Articular chondrocyte of knee joint (primary cell): ENCODE measurements at places on chromosomes 11 and 22. TPM values are rescaled to one million over a fixed set of nuclear protein-coding genes. Genes with fewer than 3 reads are reported as not detected.

Gene LIF
- total RNA-seq: 1.0 and 7.9 TPM in 2 replicates

Gene CYTH4
- not detected in 2 replicates for total RNA-seq

Gene LUZP2
- total RNA-seq: not detected in 2 replicates

Gene OR52I1
- not detected in 2 replicates for total RNA-seq

Gene H19
- 29.9 and 77.0 TPM in 2 replicates for total RNA-seq

Gene HEPHL1
- total RNA-seq: not detected in 2 replicates

Gene ENTHD1
- total RNA-seq: under 0.01 TPM in 1 of 2 replicates, not detected in the other

Gene SPI1
- not detected in 2 replicates for total RNA-seq

Gene RAPSN
- total RNA-seq: 0.11 TPM in 1 of 2 replicates, not detected in the other

Gene MPZL3
- 3.0 and 6.9 TPM in 2 replicates for total RNA-seq

Gene FAM227A
- 3.1 and 3.3 TPM in 2 replicates for total RNA-seq

Gene TTC38
- total RNA-seq: 29.5 and 31.0 TPM in 2 replicates

Gene TPBGL
- total RNA-seq: 0.11 TPM in 1 of 2 replicates, not detected in the other

Gene ZNRD2
- 36.2 and 42.1 TPM in 2 replicates for total RNA-seq

Gene TBCEL
- 41.2 and 46.2 TPM in 2 replicates for total RNA-seq

Gene C11orf16
- total RNA-seq: not detected in 2 replicates

Gene MS4A12
- total RNA-seq: not detected in 2 replicates

Gene CELSR1
- total RNA-seq: 10.7 and 14.9 TPM in 2 replicates

Gene ANGPTL5
- 60.3 and 110 TPM in 2 replicates for total RNA-seq

Gene TMPRSS4
- under 0.01 TPM in 1 of 2 replicates, not detected in the other for total RNA-seq

Gene CCDC87
- 0.76 and 0.78 TPM in 2 replicates for total RNA-seq

Gene KRTAP5-7
- 0.13 and 0.22 TPM in 2 replicates for total RNA-seq
